H9 (cell line): ENCODE measurements at places on chromosomes 3 and 15. TPM values are rescaled to one million over a fixed set of nuclear protein-coding genes. Genes with fewer than 3 reads are reported as not detected.

GRCh38 chr3:52126036-52126435, 28.2 kb downstream of the POC1A start:
- H3K4me1 ChIP-seq = no peaks in the 10 kb centered on the region
- H3K27ac ChIP-seq = no peak overlapping the region
- no peak overlapping the region for H3K4me3 ChIP-seq
- peaks cover 60% of the 10 kb centered on the region for H3K36me3 ChIP-seq
- no peaks in the 10 kb centered on the region for H3K27me3 ChIP-seq

GRCh38 chr3:37504583-37505357, 330.4 kb upstream of the LRRFIP2 start:
- H3K27me3 ChIP-seq = no peaks in the 10 kb centered on the region
- no peak for DNase-seq
- H3K27ac ChIP-seq = no peak overlapping the region
- no peak overlapping the region for H3K4me3 ChIP-seq
- no peaks in the 10 kb centered on the region for H3K4me1 ChIP-seq

DNA sequence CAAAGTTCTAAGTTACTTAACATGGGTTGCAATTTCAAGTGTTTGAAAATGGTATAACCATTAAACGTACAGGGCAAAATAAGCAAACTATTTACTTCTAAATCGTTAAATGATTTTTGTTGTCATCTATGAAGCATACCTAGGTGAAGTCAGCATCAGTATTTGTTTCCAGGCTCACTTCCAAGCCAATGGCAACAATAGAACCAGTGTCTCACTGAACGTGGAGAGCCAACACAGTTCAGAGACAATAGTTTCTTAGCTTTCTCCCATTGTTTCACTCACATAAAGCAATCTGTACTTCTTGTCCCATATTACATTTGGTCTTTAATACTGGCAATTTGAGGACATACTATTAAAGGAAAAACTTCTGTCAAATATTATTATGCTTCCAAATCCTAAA, 397.2 kb downstream of the MECOM start:
- DNase-seq = no peak
- no peak overlapping the region for H3K27ac ChIP-seq

GRCh38 chr3:76505202-76505845, 534.6 kb upstream of the ROBO2 start:
- no peak overlapping the region for H3K4me3 ChIP-seq
- H3K4me1 ChIP-seq = no peaks in the 10 kb centered on the region
- no peak overlapping the region for H3K27ac ChIP-seq
- no peaks in the 10 kb centered on the region for H3K36me3 ChIP-seq
- no peak for DNase-seq

DNA sequence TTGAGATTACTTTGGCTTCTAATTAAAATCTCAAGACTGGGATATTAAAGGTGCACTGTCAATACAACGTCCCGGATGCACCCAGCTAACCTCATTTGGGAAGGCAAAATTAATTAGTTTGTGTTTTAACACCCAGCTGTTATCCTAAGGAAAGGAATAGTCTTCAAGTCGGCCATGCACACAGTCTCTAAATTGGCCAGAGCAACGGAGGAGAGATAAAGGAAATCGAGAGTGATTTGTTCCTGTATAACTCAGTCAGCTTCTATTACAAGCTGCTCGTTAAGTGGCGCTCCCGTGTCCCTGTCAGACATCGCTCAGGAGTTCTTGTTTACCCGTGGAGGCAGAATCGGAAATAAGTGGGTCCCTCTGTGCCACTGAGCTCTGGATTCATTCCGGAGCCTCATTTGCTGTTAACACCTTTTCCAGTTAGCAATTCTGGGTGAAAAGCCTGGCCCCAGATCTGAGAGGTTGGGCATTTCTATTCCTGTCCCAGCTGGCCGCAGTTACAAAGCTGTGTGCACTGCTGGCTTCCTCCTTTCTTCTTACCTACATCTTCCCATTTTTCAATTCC, 63.9 kb downstream of the ST8SIA2 start:
- H3K36me3 ChIP-seq = no peaks in the 10 kb centered on the region
- DNase-seq = no peak
- no peaks in the 10 kb centered on the region for H3K27me3 ChIP-seq
- no peaks in the 10 kb centered on the region; the same call in 1 of the 2 replicates for H3K4me1 ChIP-seq
- H3K27ac ChIP-seq = no peak overlapping the region

DNA sequence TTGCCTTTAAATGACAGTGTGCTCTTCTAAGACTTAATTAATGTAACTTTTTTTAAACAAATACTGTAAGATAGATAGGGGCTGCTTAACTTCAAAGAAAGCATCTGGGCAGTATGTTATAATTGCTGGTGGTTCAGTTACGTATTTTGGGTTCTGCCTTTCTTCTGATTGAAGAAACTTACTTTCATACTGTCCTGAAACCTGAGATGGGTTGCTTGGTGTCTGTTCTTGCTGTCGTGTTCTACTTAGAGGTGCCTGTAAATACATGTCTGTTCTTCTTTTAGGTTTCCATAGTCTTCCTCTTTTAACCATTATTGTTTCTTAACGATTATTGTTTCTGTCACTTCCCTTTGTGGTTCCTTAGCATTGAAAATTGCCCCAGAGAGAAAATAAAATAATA, 297.7 kb upstream of the CHRM5 start:
- H3K4me1 ChIP-seq = no peaks in the 10 kb centered on the region
- no peak overlapping the region for H3K27ac ChIP-seq
- H3K4me3 ChIP-seq = no peak overlapping the region
- H3K36me3 ChIP-seq = no peaks in the 10 kb centered on the region
- no peak for DNase-seq

DNA sequence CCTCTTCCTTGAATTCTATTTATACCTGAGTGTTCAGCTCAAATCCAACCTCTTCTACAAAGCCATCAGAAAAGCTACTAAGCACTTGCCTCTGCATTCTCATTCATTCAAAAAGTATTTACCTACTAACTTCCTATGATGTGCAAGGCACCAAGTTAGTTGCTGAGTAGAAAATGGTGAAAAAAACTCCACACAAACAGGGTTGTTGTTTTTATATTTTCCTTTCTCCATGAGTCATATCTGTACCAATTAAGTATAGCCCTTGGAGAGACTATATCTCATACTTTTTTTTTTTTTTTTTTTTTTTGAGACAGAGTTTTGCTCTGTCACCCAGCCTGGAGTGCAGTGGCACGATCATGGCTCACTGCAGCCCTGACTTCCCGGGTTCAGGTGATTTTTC, 67.7 kb downstream of the IGF2BP2 start:
- peaks cover 4% of the 10 kb centered on the region; the same call in 1 of the 2 replicates for H3K4me1 ChIP-seq
- no peak for DNase-seq
- peaks cover 53% of the 10 kb centered on the region for H3K36me3 ChIP-seq

DNA sequence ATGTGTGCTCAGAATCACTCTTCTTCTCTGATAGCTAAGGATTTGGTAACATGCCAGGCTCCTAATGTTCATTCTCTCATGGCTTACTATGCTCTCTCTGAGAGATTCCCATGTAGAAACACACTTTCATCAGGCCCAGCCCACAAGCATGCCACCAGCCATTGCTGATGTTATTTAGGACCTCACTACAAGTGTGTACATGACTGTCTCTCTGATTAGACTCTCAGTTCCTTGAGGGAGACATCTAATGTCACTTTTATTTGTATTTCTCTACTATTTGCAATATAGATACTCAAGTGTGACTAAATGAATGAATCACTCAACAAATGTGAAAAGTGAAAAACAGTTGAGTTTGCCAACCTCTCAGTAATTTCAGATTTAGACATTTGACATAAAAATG, 84.3 kb upstream of the ARL6 start:
- H3K27ac ChIP-seq = no peak overlapping the region
- H3K4me3 ChIP-seq = no peak overlapping the region
- no peaks in the 10 kb centered on the region for H3K27me3 ChIP-seq
- H3K36me3 ChIP-seq = no peaks in the 10 kb centered on the region; the same call in 2 of the 3 replicates

DNA sequence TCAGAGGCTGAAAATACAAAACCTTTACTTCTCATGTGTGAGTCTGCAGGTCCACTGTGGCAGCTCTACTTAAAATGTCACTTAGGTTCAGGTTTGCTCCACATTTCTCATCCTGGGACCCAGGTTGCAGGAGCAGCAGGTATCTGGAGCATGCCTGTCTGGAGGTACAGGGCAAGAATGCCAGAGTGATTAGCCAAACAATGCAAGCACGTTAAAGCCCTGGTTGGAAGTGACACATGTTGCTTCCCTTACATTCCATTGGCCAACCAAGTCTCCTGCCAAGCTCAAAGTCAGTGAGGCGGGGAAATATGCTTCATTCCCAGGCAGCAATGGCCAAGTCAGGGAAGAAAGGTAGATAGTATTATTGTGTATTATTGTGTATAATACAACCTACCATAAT, 76.8 kb upstream of the ARL6 start:
- no peak overlapping the region for H3K4me3 ChIP-seq
- H3K4me1 ChIP-seq = 0 out of 2 replicates have a peak, but pooled peaks cover 4% of the 10 kb centered on the region
- no peak overlapping the region for H3K27ac ChIP-seq
- peak; percentile 76 for DNase-seq

DNA sequence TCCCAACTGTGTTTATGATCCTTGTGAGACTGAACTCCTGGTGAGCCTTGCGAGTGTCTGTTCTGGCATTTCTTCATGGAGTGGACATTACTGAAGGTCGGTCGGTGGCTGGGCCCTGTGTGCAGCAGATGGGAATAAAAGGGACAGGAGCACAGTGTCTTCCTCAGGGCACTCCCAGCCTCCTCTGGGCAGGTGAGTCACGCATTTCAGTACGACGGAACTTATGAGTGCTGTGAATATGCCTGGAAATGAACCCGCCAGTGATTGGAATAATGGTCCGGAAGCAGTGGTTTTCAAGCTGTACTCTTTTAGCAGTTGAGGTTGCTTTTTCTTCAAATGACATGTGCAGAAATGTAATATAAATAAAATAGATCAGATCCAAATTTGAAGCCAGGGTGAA, 55.1 kb downstream of the LARS2 start:
- H3K36me3 ChIP-seq = peaks cover 33% of the 10 kb centered on the region
- H3K4me3 ChIP-seq = no peak overlapping the region
- peaks cover 7% of the 10 kb centered on the region; the same call in 1 of the 2 replicates for H3K4me1 ChIP-seq
- H3K27me3 ChIP-seq = no peaks in the 10 kb centered on the region

GRCh38 chr15:93861956-93862741, 369.2 kb upstream of the MCTP2 start:
- no peak for DNase-seq
- H3K27ac ChIP-seq = no peak overlapping the region
- H3K4me1 ChIP-seq = no peaks in the 10 kb centered on the region
- H3K27me3 ChIP-seq = no peaks in the 10 kb centered on the region
- no peak overlapping the region for H3K4me3 ChIP-seq

GRCh38 chr3:80351201-80351600, 583.4 kb upstream of the ROBO1 start:
- no peaks in the 10 kb centered on the region for H3K4me1 ChIP-seq
- no peaks in the 10 kb centered on the region for H3K36me3 ChIP-seq
- no peaks in the 10 kb centered on the region for H3K27me3 ChIP-seq
- H3K27ac ChIP-seq = no peak overlapping the region
- H3K4me3 ChIP-seq = no peak overlapping the region

DNA sequence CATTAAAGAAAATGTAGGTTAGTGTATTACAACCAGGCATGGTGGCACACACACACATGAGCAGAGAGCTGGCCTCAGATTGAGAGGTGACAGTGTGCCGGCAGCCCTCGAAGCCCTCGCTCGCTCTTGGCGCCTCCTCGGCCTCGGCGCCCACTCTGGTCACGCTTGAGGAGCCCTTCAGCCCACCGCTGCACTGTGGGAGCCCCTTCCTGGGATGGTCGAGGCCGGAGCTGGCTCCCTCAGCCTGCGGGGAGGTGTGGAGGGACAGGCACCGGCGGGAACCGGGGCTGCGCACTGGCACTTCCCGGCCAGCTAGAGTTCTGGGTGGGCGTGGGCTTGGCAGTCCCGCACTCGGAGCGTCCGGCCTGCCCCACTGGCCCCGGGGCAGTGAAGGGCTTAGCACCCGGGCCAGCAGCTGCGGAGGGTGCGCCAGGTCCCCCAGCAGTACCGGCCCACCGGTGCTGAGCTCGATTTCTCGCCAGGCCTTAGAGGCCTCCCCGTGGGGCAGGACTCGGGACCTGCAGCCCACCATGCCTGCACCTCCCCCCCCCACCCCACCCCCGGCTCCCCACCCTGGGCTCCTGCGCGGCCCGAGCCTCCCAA, 80.4 kb upstream of the TMEM158 start:
- no peak for DNase-seq
- H3K27me3 ChIP-seq = no peaks in the 10 kb centered on the region
- peaks cover 25% of the 10 kb centered on the region for H3K36me3 ChIP-seq
- peaks cover 8% of the 10 kb centered on the region for H3K4me1 ChIP-seq
- H3K27ac ChIP-seq = no peak overlapping the region

- no peak overlapping the region for H3K4me3 ChIP-seq
- no peaks in the 10 kb centered on the region for H3K36me3 ChIP-seq
Observed at GRCh38 chr3:193964517-193964880, 171.4 kb upstream of the HES1 start.

DNA sequence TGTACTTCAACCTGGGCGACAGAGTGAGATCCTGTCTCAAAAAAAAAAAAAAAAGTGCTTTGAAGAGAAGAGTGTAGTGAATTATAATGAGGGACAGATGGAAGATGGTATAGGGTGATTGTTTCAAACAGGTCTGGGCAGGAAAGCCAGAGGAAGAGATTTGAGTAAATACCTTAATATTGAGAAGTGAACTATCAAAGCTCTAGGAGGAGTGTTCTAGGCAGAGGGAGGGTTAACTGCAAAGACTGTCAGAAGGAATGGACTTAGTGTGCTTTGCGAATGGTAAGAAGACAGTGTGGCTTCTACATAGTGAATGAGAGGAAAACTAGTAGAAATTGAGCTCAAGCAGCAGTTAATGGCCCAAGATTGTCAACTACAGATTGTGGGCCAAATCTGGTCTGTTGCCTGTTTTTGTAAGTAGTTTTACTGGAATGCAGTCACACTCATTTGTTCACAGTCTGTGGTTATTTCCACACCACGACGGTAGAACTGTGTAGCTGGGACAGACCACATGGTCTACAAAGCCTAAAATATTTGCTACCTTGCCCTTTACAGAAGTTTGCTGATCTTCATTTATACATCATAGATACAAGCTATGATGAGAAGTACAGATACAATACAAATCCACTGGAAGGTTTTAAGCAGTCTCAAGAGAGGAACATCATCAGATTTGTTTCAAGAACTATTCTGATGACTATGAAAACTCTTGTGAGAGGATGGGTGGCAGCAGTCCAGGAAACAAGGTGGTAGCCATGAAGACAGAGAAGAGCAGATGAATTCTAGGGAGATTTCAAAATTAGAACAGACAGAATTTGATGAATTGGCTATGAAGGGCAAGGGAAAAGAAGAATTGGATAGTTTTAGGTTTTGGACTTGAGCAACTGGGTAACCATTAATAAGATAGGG, 16.5 kb upstream of the USP50 start:
- H3K27ac ChIP-seq = no peak overlapping the region
- H3K4me3 ChIP-seq = no peak overlapping the region
- no peak for DNase-seq
- peaks cover 23% of the 10 kb centered on the region for H3K36me3 ChIP-seq

DNA sequence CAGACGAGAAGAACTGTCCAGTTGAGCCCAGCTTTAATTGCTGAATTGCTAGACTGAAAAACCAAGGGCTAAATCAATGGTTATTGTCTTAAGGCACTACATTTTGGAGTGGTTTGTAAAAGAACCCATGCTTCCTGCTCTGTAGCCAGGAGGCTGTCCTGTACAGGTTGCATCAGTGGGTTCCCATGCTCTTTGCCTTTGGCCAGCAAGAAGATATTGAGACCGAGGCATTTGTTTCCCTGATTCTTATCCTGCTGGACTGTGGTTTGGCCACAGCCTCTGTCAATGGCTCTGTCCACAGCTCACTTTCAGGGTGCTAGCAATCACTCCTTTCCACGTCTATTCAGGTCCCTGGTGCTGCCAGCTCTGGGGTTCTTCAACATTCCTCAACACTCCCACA, 89.6 kb downstream of the FAM43A start:
- no peaks in the 10 kb centered on the region; the same call in 1 of the 2 replicates for H3K27me3 ChIP-seq
- H3K4me1 ChIP-seq = 0 out of 2 replicates have a peak, but pooled peaks cover 2% of the 10 kb centered on the region
- H3K36me3 ChIP-seq = no peaks in the 10 kb centered on the region

Gene ZBED2
- not detected in 2 replicates for total RNA-seq

Gene GPR160
- total RNA-seq = 14.1 and 15.4 TPM in 2 replicates

Gene CCR8
- total RNA-seq = 0.31 and 0.64 TPM in 2 replicates

Gene CXCR6
- not detected in 2 replicates for total RNA-seq

Gene SKOR1
- total RNA-seq = 0.13 TPM in 2 replicates

Gene NSMCE3
- 6.9 and 7.8 TPM in 2 replicates for total RNA-seq

Gene OSBPL10
- total RNA-seq = 42.7 and 46.7 TPM in 2 replicates
